ENCODE measurements at places on chromosomes 5 and 9. TPM values are rescaled to one million over a fixed set of nuclear protein-coding genes. Genes with fewer than 3 reads are reported as not detected.

DNA sequence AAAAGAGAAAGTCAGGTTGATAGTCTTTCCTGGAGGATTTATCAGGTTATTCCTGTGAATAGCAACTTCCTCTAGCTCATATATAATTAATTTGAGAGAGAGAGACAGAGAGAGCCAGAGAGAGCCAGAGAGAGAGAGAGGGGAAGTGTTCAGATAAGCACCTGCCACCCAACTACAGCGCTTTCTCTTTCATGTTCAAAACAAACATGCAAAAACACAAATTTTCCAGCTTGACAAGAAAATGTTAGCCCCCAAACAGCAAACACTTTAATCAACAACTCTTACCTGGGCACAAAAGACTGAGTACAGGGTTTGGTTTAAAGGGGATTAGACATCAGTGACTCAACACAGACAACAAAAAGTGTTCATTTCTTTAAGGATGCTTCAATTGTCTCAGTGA lies 61.7 kb upstream of the PLPP6 start:
- no peak for DNase-seq

GRCh38 chr9:38035873-38036272 lies 33.2 kb downstream of the SHB start:
- DNase-seq: no peak

The ACTBL2 gene
- total RNA-seq: 1.5 TPM

The NMRK1 gene
- 35.4 TPM for total RNA-seq

GRCh38 chr5:168366116-168366515 lies 74.7 kb downstream of the WWC1 start:
- peak; percentile 79 for DNase-seq

Measured in PC-9 (cell line).